ENCODE measurements at places on chromosomes 16 and 17.

- no peak for DNase-seq
Measured at GRCh38 chr16:66477028-66477515, 50.0 kb downstream of the BEAN1 start.

GRCh38 chr17:36107660-36108059, 4.0 kb downstream of the CCL4 start:
- no peak for DNase-seq

- DNase-seq = no peak
Measured at GRCh38 chr16:86303787-86304678, 206.3 kb upstream of the FOXF1 start.

DNA sequence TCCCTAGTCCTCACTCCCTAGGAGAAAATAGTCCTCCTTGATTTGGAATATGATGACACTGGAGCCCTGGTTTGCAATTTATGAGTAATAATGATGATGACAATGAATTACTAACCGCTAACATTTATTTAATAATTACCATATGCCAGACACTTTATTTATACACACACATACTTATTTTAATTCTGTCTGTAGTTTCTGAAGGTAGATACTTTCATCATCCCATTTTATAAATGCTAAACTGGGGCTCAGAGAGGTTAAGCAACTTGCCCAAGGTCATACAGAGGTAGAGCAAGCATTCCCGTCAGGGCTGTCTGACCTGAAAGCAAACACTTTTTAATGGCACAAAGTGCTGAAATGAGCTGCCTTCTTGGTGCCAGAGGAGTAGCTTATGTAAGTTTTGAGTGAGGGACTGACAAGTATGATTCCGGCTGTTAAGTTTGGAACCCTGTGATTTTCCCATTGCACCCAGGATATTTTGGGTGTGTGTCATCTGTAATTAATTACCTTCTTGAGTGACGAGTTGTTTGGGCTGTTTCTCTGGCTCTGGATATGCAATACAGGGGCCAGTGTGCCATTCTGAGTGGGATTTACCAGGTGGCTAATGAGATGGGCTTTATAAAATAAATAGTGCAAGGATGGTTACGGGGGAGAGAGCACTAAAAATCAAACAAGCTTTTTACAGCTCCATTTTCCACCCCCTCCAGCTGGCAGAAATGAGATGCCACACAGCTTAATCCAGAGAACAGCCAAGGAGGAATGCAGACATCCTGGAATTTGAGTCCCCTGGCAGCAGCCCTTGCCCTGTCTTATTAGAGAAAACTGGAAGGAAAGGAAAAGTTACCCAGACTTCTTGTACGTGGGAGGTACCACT, 211.8 kb downstream of the SNX29 start:
- DNase-seq = no peak

- no peak for DNase-seq
Measured at GRCh38 chr16:82319038-82319437, 149.0 kb upstream of the MPHOSPH6 start.

GRCh38 chr17:41925991-41926590, 4.3 kb upstream of the ODAD4 start:
- DNase-seq = no peak

- DNase-seq = no peak
Measured at GRCh38 chr16:11308493-11309283, 27.6 kb upstream of the PRM1 start.

DNA sequence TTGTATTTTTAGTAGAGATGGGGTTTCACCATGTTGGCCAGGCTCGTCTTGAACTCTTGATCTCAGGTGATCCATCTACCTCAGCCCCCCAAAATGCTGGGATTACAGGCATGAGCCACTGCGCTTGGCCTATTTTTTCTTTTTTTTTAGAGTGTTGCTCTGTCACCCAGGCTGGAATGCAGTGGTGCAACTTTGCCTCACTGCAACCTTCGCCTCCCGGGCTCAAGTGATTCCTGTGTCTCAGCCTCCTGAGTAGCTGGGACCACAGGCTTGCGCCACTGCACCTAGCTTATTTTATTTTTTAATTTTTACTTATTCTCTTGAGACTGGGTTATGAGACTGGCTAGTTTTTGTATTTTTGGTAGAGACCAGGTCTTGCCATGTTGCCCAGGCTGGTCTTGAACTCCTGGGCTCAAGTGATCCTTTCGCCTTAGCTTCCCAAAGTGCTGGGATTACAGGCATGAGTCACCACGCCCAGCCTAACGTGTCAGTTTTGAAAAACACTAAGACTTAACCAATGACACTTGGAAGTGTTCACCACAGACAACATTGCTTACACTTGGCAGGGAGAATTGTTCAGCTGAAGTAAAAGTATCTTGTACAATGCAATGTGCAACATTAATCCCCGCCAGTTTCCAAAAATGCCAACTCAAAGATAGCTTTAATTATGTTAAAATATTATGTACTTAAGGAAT, 26.9 kb downstream of the ATAD5 start:
- DNase-seq = no peak

GRCh38 chr16:26240807-26241206, 549.0 kb downstream of the HS3ST4 start:
- no peak for DNase-seq

DNA sequence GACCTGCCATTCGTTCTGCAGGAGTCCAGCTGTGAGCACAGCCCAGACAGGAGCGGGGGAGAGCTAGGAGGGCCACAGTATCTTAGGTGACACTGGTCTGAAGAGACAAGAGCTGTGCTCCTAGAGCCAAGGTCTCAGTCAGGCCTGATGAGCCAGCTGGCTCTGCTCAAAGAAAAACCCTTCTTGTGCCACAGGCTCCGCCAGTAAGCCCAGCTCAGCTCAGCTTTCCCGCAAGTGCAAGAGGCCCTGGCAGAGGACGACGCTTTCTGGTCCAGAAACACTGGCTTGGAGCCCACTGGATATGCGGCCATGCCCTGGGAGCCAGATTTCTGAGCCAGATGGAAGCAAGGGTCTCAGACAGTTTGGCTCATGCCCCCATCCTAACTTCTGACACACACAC, 23.9 kb downstream of the PEMT start:
- no peak for DNase-seq

GRCh38 chr16:31219154-31219741, 2.3 kb upstream of the PYDC1 start:
- DNase-seq = no peak

DNA sequence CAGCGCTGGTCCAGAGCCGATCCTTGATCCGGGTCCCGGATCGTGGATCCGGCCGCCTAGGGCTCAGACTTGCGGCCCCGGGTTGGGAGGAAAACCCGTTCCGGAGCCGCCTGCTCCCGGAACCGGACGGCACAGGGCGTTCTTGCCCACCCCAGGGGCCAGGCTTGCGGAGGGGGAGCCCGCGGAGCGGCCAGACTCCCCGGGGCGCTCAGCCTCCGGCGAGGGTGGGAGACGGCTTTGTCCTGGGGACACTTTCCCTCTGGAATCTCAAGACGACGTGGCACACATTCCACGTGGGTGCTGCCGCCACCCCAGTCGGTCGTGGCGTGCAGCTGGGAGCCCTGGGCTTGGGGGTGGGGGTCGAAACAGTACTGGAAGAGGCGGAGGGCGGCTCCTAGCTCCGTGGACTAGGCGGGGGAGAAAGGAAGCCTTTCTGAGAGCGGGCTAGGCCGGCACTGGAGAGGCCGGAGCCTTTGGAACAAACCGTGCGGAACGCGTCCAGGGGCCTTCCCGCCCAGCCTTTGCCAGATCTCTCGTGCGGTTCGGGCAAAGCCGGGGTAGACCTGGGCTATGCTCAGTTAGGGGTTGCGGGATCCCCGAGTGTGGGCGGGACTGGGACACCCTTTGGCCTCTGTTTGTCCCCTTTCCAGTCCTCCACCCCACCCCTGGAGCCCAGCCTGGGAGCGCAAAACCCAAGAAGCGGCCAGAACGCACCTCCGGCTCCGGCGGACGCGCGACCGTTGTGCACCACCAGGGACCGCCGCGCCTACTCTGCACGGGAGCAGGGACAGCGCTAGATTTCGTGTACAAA, 26.5 kb downstream of the SREBF1 start:
- DNase-seq = no peak
